CD4-positive, alpha-beta T cell treated with Interleukin-15 for 4 hours (primary cell): ENCODE measurements at places on chromosomes 4 and X.

DNA sequence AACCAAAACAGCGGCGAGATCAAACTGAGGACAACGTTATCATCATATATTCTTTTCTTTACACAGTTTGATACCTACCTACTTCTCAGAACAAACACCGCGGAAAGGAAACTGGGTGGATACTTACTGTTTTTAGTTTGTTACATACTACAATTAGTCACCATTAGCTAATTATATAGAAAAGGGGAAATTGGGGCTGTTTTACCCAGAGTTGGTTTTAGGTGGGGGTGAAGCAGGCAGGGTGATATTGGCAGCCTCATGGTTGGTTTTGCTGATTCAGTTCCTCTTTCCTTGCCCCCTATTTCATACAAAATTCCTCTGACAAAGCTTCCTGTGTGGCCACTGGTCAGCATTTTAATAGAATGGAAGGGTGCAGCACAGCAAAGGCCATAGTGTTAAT is 77.8 kb downstream of the SORBS2 start:
- DNase-seq, result peak; percentile 1

- no peak for DNase-seq
Observed at GRCh38 chr4:13493793-13494192, 9.7 kb upstream of the RAB28 start.

DNA sequence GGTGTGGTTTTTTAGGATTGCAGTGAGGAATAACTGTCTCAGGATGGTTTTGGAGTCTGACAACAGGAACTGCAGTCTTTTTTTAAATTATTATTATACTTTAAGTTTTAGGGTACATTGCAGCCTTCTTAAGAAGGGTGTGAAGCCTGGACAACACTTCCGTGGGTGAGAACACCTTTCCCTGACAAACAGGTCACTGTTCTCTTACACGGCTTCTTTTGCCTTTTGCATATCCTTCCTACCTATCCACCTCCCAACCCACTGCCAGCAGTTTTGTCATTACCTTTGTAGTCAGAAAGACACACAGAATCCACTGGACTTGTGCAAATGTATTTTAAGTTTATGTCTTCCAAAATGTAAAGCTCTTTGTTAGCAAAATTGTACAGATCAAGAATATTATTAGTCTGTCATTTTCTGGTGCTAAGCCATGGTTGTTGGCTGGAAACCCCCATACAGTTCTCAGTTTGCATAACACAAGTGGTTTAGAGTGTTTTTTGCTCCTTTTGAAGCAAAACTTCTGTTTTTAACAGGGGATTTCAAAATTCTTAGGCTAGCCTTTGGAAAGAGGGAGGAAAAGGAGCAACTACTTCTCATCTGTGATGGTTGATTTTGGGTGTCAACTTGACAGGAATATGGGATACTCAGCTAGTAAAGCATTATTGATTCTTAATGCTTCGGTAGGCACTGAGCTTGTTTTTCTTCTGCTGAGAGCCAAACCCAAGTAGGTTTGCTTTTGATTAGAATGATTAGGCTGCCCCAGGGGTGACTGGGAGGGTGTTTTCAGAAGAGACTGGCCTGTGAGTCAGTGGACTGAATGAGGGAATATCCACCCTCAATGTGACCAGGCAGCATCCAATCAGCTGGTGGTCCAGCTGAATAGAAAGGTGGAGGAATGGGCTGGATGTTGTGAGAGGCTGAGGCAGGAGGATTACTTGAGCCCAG is 29.4 kb upstream of the KLHL2 start:
- DNase-seq, result no peak

GRCh38 chrX:13381514-13381913 is 61.7 kb upstream of the ATXN3L start:
- no peak for DNase-seq

- DNase-seq, result no peak
Observed at GRCh38 chr4:41643331-41643730, 105.2 kb downstream of the PHOX2B start.

- DNase-seq, result peak; percentile 36
Observed at GRCh38 chr4:140052050-140052449, 101.9 kb downstream of the MAML3 start.

- DNase-seq, result no peak
Observed at GRCh38 chr4:55727746-55728145, 91.6 kb upstream of the NMU start.

- DNase-seq, result no peak
Observed at GRCh38 chr4:55008166-55009056, 117.0 kb downstream of the KDR start.

GRCh38 chr4:151711646-151712045 is 49.2 kb downstream of the GATB start:
- no peak for DNase-seq

DNA sequence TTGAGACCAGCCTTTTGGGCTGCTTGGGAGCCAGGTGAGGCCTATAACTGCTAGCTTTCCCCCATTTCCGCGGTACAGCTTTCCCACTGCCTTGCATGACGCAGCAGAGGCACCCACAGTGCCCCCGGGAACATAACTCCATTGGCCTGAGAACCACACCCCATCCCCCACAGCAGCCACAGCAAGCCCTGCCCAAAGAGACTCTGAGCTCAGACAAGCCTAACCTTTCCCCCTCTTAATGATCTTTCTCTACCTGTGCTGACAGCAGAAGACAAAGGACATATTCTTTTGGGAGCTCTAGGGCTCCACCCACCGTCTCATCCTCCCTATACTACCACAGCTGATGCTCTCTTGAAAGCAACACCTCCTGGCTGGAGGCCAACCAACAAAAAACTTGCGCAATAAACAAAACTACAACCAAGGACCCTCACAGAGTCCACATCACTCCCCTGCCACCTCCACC is 114.8 kb downstream of the FANCB start:
- DNase-seq, result no peak

DNA sequence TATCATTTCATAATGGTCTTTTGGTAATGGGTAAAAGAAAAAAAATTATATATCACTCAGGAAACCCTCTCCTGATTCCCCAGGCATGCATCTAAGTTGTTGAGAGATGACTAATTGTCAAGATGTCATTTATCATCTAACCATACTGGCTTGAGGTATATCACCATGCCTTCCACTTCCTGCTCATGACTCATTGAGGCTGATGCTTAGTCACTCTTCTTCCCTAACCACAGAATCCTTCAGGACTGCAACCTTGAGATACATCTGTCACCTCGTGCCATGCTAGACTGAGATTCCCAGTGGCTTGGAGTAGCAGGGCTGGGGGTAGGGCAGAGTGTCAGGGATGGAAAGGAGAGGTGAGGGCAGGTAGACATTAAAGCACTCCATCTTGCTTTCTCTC is 782.5 kb upstream of the INTU start:
- no peak for DNase-seq

DNA sequence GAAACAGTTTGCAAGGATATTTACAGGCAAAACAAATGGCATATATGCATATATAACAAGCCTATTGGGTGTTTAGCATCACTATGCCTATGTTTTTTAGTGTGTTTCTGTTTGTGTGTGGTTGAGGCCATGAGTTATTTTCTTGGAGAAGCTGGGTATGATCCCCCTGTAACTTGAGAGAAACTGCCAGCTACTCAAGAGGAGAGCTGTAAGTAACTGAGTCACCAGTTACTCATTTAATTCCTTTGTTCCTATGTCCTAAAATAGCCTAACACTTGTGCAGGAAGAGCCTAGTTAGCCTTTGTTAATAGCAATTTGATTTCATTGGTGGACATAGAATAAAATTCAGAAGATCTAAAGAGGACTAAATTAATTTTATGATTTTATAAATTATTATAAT is 79.1 kb downstream of the PWWP3B start:
- DNase-seq, result no peak

DNA sequence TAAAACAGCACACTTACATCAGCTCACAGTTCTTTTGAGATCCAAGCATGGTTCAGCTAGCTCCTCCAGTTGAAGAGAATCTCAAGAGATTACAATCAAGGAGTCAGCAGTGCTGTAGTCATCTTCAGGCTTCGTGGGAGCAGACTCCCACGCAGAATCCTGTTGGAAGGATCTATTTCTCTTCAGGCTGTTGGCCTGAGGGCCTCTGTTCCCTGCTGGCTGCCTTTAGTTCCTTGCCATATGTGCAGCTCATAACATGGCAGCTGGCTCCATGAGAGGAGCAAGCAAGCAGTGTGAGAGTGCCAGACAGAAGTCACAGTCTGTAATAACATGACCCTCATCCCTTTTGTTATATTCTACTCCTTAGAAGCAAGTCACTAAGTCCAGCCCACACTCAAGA is 168.6 kb downstream of the COX18 start:
- DNase-seq, result no peak

DNA sequence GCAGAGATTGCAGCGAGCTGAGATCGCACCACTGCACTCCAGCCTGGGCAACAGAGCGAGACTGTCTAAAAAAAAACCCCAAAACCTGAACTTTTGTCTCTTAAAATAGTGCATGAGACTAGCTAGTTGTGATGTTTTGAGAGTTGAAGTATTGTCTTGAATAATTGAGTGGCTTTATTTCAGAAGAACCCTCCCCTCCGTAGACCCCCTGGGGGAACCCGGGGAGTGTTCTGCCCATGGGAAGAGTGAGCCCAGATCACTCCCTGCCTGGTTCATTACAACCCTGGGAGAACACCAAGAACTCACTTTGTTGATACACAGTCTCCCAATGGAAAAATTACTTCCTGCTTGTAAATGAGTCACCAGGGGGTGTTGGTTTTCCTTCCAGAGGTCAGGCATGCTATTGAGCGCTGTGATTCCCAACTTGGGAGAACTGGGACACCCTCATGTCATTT is 65.3 kb upstream of the SHISA3 start:
- DNase-seq, result no peak

DNA sequence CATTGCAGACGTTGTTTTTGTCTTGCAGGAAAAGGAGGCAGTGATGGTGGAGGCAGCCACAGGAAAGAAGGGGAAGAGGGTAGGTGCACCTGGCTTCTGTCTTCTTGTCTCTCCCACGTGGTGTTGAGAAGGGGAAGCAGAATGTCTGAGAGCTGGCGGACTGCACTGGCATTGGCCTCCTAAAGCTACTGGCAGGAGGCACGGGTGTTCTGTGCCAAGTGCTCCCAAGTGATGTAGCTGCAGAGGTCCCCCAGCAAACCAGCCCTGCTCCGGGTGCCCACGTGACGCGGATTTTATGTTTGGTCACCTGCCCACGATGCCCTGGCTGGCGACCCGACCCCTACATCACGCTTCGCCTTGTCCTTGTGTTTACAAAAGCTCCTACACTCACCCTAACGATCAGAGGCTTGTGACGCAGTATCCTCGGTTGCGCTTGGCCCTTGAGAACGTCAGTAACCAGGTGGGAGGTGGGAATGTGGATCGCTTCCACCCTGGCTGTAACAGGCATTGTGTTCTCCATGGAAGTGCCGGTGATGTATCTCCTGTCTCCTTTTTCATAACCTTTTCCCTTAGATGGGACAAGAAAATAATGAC is 28.5 kb upstream of the XG start:
- no peak for DNase-seq

- no peak for DNase-seq
Observed at GRCh38 chr4:107578321-107578720, 141.7 kb downstream of the PAPSS1 start.

DNA sequence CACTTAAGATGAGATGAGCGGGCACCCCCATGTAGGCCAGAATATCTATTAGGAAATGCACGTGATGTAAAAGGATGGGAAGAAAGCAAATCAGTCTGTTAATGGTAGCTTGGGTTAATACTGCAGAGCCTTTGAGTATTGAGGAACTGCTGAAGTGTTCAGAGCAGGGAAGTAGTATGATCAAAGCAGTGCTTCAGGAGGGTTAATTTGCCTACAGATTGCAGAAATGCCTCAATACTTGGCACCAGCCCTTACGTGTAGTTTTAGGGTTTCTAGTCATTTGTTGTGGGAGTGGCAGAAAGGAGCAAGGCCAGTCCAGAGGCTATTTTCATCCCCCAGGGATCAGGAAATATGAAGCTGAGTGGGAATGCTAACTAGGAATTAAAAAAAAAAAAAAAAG is 19.7 kb downstream of the ZFX start:
- DNase-seq, result no peak

DNA sequence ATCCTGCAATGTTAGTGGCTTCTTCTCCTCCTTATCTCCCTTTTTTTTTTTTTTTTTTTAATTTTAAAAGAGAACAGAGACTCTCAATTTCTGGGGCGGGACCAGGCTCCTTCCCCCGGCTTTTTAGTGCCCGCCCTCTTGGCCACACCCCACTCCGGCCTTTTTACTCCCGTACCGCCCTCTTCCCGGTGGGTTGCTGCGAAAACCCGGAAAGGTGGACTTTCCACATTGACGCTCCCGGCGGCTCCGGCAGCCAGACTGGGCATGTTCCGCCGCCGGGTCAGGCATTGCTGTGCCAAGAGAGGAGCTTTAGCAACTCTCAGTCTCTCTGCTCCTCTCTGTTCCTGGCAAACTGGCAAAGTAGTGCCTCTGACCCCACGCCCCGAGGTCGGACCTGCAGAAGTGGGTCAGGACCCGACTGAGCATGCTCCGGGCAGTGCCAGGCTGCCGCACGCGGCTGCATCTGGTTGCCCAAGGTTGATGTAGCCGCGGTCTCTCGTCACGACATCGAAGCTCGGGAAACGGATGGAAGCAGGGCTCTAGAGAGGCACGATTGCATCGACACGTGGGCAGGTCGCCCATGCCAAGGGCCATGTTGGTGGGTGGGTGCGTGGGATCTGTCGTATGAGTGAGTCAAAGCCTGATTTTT is 1.1 kb upstream of the MFAP3L start:
- DNase-seq, result peak; percentile 95

GRCh38 chrX:84168095-84168494 is 19.9 kb downstream of the RPS6KA6 start:
- DNase-seq, result no peak

DNA sequence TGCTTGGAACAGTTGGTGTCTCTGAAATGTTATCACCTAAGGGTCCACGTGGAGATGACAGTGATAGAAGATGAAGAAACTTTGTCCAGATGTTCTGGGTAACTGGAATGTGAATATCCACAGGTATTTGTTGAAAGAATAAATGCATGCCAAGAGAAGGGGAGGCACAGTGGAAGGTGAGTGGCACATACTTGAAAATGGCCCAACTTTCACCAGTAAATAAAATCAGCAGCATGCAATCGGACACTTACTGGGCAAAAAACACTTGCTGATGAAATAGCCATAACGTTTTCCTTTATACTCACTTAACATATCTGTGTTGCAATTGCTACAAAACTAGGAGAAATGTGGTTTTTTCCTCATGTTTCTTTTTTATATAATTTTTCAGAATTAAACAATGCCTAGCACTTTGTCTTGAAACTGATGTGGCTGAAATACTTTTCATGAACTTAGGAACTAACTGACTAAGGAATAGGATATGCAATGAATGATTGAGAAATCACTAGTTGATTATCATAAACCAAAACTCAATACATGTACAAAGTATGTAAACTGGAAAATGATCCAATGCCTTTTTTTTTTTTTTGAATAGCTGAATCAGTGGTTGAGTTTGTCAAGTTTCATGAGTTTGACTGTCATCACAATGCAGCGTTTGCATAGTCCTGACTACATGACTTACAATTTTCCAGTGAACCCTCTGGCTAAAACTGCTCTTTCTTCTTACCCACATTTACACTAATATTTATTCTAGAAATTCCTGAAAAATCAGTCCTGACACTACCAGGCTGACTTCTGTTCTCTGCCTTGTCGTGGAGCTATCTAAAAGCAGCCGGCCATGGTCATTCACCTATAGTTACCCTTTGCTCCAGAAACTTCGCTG is 127.4 kb downstream of the CPE start:
- no peak for DNase-seq
